ENCODE measurements at places on chromosomes 2 and 18.

DNA sequence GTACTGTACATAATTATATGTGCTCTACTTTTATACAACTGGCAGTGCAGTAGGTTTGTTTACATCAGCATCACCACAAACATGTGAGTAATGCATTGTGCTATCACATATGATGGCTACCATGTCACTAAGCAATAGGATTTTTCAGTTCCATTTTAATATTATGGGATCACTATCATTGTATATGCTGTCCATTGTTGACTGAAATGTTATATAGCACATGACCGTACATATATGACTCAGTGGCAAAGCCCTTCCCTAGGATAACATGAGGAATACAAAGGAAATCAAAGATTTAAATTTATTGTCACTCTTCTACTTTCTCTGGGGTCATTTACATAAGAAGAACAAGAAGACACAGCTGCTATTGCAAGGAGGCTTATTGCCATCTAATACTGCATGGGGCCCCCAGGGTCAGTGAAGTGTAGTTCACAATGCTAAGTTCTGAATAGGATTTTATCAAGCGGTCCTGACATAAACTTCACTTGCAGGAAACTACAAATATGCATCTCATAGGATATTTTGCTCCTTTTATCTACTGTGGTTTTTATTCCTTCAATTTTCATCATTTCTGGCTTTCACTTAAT lies 21.8 kb downstream of the PDE1A start:
- DNase-seq = no peak

GRCh38 chr2:240965296-240965904 lies 33.0 kb upstream of the SNED1 start:
- DNase-seq = no peak

DNA sequence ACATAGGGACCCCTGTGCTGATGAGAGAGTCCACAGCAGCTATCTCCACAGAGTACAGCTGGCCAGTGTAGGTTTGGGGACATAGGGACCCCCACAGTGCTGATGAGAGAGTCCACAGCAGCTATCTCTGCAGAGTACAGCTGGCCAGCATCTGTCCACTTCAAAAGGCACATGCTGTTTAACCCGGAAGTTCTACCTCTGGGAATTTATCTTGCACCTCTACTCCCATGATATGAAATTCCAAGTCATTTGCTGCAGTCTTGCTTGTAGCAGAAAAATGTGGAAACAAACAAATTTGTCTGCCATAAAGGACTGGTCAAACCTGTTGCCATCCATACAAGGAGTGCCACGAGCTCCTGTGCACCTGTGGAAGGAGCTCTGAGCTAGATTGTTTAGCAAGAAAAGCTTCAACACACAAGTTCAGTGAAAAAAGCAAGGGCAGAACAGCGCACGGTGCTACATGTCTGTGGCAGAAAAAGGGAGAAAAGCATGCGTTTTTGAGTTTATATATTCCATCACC lies 33.1 kb downstream of the LRRFIP1 start:
- DNase-seq = no peak

- DNase-seq = no peak
Measured at GRCh38 chr2:135694711-135695110, 46.9 kb upstream of the UBXN4 start.

- DNase-seq = peak; percentile 3
Measured at GRCh38 chr18:56139792-56140254, 498.6 kb downstream of the TXNL1 start.

GRCh38 chr2:161400076-161400475 lies 16.0 kb upstream of the TBR1 start:
- no peak for DNase-seq

DNA sequence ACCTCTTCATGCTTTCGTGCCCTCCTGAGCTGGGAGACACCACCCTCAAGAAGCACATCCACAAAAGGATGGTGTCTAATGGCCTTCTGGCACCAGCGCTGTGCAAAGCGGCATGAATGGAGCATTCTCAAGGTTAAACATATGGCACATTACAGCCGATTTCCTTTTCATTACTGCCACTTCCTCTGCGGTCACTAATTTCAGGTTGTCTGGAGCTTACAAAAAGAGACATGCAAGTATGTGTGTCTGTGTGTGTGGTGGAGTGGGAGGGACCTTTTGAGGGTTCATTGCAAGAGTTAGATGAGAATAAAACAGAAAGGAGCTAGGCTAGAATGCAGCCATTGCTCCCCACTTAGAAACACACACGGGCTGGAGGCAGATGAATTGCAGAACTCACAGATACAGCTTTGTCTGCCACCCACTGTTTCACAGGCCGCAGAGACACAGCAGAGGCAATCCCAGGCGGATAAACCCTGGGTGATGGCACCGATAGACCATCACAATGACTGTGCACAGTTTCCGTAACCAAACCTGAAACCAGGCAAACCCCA lies 76.0 kb downstream of the TGIF1 start:
- peak; percentile 86 for DNase-seq

- DNase-seq = no peak
Measured at GRCh38 chr2:76946631-76947145, 575.5 kb downstream of the LRRTM4 start.

Data from cerebellar cortex (tissue), 1 donor.